Activated T-helper 1 cell treated with anti-CD3 and anti-CD28 coated beads, Interleukin-2, amount 50 U/mL, for 16 hours (primary cell): ENCODE measurements at places on chromosomes 12 and 14.

- no peak for DNase-seq
Observed at GRCh38 chr12:12546314-12546772, 16.3 kb downstream of the DUSP16 start.

DNA sequence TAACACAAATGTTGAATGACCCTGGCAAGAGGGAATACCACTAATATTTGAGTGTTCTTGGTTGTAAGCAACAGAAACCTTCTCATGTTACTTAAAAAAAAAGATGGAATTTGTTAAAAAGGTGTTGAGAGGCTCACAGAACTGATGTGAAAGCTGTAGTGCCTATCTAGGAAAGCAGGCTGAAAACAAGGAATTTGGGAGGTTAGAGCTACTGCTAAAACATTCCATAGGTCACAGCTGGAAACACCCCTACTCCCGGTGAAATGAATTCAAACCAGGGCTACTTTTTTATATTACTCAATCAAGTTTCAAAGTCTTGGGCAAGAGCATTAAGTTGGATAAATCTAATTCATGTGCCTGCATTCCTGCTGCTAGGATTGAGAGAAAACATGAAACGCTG is 104.1 kb downstream of the SLC35F4 start:
- DNase-seq: no peak

DNA sequence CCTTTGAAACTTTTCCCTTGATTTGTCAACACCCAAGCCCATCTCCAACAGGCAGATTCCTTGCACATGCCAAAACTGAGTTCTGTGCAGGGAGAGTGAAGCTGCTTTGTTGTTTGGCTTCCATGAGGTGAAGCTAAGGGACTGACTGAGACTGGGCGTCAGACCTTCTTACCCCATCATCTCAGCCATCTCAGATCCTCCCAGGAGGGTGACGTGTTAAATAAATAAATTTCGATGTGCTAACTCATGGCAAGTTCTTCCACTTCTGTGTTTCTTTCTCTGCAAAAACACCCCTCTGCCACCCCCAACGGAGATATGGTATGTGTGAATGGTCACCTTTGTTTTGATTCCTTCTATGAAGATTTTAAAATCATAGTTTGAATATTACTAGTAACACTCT is 17.8 kb downstream of the UTP20 start:
- no peak for DNase-seq

DNA sequence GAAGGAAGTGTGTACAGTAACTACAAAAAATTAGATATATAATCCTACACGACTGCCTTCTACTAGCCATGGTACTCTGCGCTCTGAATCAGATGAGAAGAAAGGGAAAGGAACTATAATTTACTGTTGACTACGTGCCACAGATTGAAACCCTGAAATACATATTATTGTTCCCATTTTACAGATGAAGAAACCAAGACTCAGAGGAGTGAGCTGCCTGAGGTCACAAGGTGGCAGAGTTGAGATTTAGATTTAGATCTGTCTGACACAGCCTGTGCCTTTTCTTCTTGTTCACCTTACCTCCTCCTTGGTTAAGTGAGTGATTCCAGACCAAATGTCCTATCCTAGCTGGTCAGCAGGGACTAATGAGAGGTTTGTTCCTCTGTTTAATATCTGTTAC is 61.6 kb upstream of the OR4E1 start:
- DNase-seq: no peak
